ENCODE measurements at places on chromosomes 6 and 20.

GRCh38 chr6:26123947-26124780, 36.9 kb downstream of the HFE start:
- peak; percentile 98 for DNase-seq

DNA sequence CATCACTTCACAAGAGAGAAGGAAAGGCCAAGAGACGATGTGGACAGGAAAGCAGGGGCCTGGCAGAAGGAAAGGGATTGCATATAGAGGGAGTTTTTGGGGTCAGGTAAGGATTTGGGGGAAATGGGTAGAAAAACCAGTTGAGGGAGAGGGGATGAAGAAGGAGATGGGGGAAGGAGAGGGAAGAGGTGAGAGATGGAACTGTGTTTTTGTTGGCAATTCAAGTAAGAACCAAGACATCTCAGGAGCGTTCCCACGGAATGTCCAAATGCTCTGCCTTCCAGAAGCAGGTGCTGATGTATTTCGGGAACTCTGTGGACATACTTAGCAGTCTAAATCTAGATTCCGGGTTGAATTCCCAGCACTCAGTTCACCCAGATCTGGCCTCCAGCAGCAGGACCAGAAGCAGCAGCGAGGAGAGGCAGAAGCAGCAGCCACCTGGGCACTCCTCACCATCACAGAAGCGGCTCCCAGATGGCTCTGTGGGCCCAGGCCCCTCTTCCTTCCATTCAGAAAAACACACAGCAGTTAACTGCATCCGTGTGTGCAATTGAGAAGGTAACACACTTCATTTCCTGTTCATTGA, 88.8 kb downstream of the DZANK1 start:
- DNase-seq = no peak

DNA sequence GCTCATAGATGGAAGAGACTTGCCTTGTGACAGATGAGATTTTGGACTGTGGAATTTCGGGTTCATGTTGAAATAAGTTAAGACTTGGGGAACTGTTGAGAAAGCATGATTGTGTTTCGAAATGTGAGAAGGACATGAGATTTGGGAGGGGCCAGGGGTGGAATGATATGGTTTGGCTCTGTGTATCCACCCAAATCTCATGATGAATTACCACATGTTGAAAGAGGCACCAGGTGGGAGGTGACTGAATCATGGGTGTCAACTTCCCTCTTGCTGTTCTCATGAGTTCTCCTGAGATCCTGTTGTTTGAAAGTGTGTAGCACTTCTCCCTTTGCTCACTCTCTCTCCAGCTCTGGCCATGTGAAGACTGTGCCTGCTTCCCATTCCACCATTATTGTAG, 17.9 kb downstream of the AHI1 start:
- DNase-seq = no peak

DNA sequence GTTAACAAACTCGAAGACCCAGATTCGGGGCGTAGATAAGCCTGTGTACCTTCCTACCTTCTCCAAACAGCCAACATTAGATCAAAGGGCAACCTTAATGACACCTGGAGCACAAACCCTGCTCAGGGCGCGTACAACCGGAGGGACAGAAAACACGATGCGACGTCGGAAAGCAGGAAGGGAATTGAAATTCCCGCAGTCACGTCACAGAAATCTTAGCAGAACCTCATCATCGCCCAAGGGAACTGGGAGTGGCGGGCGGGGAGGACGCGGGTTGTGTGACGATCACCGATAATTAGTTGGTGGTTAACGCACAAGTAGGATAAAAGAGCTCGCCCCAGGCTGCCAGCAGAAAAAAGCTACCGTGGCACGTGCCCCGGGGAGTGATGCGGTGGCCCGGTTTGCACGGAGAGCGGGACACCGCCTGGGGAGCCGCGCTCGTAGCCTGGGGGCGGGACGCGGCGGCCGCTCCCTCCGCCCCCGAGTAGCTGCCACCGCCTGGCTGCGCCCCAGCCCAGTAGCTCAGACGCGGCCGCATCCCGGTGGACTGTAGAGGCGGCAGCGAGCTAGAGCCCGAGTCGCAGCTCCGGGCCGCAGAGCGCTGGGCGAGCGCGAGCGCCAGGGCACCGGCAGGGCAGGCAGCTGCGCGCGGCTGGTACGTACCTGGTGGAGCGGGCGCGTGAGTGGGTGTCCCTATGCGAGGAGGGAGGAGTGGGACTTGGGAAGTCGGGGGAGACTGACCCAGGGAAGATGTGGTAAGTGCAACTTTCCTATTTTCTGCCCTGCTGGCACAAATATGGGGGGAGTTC, at the start of gene PKIB:
Gene PKIB, plus strand, starts transcription at position 525 of the 809 bp plus-strand sequence. CDS start 107,390 bp downstream, outside the sequence.
- DNase-seq = peak; percentile 42

- no peak for DNase-seq
Observed at GRCh38 chr20:51016521-51016920, 6.4 kb downstream of the KCNG1 start.

GRCh38 chr6:51644426-51644825, 443.0 kb downstream of the PKHD1 start:
- no peak for DNase-seq

GRCh38 chr6:55958790-55959189, 83.4 kb upstream of the BMP5 start:
- DNase-seq = no peak

GRCh38 chr6:166456395-166457156, 73.8 kb upstream of the MPC1 start:
- peak; percentile 35 for DNase-seq

- no peak for DNase-seq
Observed at GRCh38 chr6:85565736-85566135, 27.9 kb downstream of the SNX14 start.

- DNase-seq = no peak
Observed at GRCh38 chr6:21340573-21340972, 253.0 kb upstream of the SOX4 start.

DNA sequence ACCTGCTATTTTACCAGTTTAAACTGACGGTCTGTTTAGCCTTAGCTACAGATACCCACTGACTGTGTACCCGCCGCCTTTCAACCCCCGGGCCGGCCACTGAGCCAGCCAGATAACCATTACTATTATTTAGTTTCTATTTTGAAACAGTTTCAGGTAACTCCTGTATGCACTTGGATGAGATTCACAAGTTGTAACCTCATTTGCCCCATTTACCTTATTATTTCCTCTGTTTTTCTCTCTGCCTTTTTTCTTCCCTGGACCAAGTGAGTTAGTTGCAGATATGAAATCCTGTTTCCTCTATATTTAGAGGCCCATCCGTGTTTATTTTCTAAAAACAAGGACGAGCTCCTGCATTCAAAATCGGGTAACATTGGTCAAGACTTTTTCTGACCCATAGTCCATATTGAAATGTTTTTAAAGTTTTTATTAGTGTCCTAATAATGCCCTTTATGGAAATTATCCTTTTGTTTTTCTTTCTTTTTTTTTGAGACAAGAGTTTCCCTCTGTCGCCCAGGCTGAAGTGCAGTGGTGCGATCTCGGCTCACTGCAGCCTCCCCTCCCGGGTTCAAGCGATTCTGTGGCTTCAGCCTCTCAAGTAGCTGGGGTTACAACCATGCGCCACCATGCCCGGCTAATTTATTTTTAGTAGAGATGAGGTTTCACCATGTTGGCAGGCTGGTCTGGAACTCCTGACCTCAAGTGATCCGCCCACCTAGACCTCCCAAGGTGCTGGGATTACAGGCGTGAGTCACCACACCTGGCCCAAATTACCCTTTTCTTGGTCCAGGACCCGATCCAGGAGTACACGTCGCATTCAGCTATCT, 767 bp downstream of the AP5S1 start:
- no peak for DNase-seq

GRCh38 chr6:43077981-43078511, 1.9 kb downstream of the PTK7 start:
- no peak for DNase-seq

GRCh38 chr20:60236613-60237012, 278.4 kb downstream of the CDH26 start:
- DNase-seq = no peak

GRCh38 chr6:137136065-137136464, 37.4 kb downstream of the IL22RA2 start:
- DNase-seq = no peak

GRCh38 chr6:1415416-1416063, 26.2 kb downstream of the FOXF2 start:
- no peak for DNase-seq

- no peak for DNase-seq
Observed at GRCh38 chr6:26044140-26045064, 42.8 kb upstream of the HFE start.

DNA sequence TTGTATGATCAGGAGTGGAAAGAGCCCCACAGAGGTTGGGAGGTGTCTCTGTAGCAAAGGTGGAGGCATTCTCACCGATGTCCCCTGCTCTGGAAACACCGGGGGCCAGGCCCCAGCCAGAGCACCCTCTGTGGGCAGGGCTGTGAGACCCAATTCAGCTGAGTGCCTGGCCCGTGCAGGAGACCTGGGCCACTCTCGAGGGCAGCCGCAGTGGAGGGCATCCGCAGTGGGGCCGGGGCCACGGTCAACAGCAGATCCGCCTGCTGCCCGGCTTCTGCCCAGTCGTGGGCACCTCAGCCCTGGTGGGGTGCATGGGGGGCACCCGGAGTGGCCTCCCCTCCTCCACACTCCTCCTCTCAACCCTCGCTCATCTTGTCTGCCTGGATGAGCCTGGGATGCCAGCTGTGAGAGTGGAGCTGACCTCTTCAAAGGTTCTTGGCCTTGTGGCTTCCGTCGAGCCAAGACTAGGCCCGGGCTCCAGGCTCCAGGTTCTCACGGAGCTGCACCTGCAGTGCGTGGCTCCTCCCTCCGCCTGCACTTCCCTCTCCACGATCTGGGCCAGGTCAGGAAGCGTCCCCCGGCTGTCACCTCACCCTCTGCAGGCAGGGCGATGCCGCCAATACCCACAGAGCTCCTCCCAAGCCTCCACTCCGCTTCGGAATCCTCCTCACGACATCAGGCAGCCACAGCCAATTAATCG, 134.8 kb downstream of the TAF4 start:
- DNase-seq = no peak

GRCh38 chr6:27148404-27148795, 99.1 kb upstream of the PRSS16 start:
- DNase-seq = no peak

GRCh38 chr6:160254467-160255312, 3.9 kb downstream of the SLC22A2 start:
- DNase-seq = no peak

DNA sequence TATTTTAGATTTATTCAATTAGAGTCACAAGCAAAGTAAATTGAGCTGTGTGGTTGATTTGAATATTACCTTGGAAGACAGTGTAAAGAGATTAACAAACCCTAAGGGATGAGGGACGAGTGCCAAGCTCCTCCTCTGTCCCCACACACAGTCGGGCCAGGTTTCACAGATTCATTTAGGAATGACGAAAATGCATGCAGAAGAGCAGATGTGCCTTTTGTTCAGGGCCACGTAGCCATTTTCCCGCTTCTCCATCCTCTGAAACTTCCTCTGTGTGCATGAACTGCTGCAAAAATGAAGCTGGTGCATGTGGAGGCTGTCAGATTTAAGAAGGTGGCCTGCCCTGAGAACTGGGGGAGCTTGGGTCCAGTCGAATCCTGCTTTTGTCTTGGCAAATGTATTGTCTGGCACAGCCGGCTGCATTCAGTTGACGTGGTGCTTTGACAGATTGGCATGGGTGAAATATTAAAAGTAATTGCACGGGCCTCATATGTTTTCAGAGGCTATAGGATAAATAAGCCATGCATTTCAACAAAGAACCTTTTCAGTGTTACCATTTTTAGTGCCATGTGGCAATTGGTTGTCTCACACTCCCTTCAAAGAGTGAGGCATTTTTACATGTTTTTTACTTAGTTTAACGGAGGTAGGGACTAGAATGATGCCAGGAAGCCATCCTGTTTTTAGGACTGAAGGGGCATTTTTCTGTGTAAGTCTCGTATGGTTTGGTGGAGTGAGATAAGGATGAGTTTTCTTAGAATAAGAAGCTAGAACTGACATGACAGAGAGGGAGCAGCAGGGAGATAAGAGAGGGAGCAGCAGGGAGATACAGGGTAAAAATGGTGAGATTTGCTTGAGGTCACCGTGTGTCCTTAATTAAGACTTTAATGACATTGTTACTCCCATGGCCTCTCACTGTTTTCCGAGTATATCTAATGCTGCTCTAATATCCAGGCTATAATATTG, 361.1 kb downstream of the NRN1 start:
- DNase-seq = no peak

DNA sequence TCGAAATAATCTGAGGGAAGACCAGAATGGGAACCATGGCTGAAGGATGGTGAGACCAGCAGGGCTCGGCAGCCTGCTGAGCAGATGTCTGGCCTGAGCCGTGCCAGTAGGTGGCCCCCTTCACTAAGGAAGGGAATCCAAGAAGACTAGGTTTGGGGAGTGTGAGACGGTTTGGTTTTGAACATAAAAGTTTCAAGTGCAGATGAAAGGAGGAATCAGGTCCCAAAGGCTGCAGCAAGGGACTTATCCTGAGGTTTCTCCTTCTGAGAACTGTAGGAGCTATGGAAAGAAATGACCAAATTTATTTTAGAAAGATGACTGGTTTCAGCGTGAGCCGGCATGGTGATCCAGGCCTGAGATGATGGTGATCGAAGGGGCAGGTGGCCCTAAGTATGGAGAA, 4.6 kb upstream of the OSER1 start:
- peak; percentile 59 for DNase-seq

DNA sequence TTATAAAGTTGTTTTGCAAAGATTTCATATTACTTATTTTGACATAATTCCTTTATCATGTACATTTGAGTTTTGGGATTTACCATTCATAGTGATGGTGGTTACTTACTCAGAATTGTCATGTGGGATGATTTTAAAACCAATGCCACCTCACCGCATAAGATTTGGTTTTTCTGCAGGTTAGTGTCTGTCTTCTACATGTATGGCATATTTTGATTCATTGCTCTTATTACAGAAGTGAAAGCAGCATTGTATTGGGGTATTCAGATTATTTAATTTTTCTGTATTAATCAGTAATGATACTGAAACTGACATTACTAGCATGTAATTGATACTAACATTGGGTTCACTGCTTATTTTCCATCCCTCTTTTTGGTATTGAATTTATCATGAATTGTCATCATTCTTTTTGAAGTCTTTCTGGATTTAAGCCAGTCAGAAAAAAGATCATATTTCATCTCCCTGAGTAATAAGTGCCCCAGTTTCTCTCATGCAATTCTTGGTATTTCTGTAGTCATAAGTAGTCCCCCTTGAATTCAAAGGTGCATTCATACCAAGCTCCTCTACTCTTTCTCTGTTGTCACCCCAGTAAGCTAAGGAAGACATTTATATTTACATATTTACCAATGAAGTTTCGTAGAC, 176.6 kb downstream of the BCKDHB start:
- DNase-seq = no peak

- no peak for DNase-seq
Observed at GRCh38 chr6:143074670-143075318, 14.1 kb downstream of the AIG1 start.

All from putamen (tissue), 1 donor.